ENCODE measurements at places on chromosomes 4 and X.
A peak's percentile ranks its signal among the peaks of the same experiment; 100 is the strongest.

DNA sequence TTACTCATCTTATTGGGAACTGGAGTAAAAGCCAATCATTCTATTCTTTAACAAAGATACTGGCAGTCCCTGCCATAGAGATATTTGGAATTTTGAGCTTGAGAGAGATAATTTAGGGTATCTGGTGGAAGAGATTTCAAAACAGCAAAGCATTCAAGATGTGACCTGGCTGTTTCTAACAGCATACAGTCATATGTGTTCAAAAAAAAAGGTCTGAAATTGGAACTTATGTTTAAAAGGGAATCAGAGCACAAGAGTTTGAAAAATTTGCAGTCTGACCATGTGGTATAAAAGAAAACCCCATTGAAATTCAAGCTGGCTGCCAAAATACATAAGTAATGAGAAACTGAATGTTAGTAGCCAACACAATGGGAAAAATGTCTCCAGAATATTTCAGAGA is 42.2 kb downstream of the UGT2B10 start:
- no peak for DNase-seq

DNA sequence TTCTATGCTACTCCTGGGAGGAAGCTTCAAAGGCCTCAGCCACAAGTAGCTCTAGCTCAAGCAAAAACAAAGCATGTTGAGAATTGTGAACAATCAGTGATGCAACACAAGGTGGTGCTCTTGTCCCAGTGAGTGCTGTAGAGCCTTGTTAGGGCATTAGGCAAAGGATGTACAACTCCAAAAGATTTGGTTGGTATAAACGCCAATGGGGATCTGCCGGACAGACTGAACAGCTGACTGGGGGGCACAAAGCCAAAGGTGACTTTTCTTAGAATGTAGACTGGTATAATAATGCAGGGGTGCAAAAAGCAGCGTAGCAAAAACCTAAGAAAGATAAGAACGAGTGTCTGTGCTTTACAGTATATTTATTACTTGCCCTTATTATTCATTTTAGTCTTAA is 62.6 kb upstream of the ALB start:
- peak; percentile 70 for DNase-seq

GRCh38 chr4:100071506-100071905 is 118.8 kb downstream of the DDIT4L start:
- DNase-seq, result no peak

GRCh38 chr4:37715889-37716402 is 29.8 kb upstream of the RELL1 start:
- DNase-seq, result peak; percentile 80

- no peak for DNase-seq
These were observed 53.0 kb downstream of the IL13RA2 start for GRCh38 chrX:114964374-114964773.

- DNase-seq, result no peak
These were observed at the start of gene BCOR for GRCh38 chrX:40097504-40098263. Gene BCOR (minus strand): TSS chrX:40097958. CDS start chrX:40077929, 20,029 bp downstream.

DNA sequence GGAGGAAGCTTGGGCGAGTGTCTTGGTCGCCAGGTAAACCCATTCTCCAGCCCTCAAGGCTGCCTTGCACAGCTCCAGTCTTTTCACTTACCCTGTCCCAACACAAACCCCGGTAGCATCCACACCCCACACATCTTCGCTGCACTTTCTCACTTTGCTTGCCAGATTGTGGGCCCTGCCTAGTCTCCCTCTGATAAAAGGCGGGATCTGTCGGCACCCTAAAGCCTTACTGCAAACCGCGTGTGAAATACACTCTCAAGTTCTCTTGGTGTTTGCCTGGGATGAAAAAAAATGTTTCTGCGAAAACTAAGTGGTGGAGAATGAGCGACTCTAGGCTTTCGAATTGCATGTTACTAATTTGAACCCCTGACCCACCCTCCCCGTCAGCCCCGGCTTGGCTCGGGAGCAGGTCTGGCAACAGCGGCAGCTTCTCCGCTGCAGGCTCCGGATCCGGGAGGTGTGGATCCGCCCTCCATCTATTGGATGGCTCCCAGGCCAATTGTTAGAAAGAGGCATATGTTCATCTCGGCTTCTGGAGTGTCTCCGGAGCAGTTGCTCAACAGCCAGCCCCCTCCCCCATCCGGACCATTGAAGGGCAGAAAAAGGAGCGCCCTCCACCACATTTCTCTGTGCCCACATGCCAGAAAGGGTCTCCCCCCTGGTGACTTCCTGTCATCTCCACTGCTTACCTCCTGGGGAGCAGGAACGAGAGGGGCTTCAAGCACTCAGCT is 3.0 kb upstream of the CITED1 start:
- peak; percentile 40 for DNase-seq

DNA sequence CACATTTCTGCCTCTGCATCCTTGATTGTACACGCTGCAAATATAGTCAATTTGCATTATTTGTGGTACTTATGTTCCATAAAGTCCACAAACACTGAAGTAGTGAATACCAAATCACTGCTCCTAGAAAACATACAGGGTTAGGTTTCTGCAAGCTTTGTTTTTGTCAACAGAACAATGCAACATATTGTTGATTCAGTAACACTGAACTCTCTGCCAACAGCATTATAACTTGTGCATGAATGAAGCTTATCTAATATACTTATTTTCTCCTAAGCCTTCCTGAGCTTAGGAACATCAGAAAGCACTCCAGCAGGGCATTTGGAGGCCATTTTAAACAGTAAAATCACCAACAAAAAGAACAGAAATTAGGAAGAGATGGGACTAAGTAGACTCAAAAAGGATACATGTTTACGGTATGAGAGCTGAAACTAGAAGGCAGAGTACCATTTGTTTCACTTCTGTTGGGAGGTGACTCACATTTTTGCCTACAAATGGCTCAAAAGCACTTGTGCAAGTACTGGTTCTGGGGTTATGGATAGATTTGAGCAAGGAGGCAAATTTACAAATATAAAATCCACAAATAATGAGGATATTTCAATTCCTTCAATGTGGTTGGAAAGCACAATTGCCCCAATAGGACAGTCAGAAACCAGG is 14.1 kb downstream of the COX18 start:
- DNase-seq, result no peak

DNA sequence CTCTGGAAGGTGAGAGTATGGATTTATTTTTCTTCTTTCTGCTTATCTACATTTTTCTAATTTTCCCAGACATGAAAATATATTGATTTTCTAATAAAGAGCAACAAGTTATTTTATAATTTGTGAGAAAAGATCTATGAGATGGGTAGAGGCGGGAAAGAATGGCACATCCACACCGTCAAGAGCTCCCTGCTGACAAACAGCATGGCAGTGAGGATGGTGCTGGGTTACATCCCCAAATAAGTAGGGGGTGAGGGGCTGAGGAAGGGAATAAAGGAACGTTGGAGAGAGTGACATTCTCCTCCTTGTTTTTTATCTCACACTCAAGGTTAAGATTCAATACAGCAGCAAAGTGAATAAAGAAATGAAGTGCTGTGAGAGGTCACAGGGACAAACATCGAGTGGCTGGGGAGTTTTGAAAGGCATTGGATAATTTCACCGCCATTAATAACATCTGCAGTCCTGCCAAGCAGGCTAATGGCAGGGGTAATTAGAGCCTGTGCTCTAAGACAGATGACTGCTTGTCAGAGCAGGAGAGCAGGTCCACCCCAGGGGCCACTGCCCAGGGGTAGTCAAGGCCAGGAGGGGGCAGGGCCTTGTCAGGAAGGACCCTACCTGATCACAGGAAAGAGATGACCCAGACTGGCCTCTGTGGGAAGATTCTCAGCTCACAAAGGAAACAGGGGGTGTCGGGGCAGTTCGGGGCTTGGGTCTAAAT is 323.8 kb downstream of the FBXW7 start:
- DNase-seq, result no peak

GRCh38 chr4:165461159-165461821 is 82.5 kb downstream of the CPE start:
- DNase-seq, result peak; percentile 18

DNA sequence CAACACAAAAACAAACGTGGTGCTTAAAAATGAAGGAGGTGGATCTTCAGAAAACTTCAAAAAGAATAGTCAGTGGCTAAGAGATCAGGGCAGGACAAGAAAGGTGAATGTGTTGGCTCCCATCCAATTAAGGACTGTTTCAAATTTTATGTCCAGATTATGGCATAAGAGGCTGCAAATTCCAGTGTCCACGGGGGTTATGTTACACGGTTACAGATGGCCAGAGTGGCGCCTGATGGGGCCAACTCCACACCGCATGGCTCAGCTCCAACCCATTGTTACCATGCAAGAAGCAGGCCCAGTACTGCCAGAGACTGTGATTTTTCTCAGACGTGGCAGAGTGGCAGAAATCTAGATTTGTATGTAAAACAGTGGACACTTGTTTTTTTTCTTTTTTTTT is 168.4 kb upstream of the TENM3 start:
- no peak for DNase-seq

GRCh38 chr4:113619526-113619925 is 142.0 kb downstream of the CAMK2D start:
- no peak for DNase-seq

DNA sequence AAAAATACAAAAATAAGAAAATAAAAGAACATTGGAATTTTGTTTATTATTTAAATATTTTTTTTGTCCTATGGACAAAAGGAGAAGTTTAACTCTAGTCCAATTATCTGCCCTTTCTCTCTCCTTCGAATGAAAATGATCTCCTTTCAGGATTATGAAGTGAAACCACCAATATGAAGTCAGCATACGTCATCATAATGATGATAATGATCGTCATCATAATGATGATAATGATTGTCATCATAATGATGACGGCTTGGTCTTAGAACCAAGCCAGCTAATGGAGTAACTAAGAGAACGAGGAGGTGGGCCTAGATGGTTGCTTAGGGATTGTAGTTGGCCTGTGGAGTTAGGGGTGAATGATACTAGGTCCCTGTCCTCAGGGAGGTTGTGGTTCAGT is 21.9 kb upstream of the LINC00632 start:
- DNase-seq, result no peak

GRCh38 chr4:179624768-179625181 is 2182.5 kb upstream of the AGA start:
- DNase-seq, result peak; percentile 27

DNA sequence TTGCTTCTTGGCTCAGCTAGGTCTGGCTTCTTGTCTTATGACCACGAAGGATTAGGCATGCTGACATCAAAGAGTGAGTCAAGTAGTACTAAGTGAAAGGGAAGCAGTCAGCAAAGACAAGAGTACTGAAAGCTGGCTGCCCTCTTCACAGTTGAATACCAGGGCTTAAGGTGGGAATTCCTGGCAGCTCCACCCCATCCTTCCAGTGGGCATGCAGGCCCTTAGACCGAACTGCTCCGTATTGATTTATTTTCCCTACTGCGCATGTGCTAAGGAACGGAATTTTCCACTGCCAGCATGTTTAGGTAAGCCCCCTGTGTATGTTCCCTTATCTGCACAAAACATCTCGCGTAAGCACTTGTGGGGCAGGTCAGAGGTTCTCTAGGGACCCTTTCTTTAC is 2320.1 kb downstream of the ARAP2 start:
- DNase-seq, result peak; percentile 57

DNA sequence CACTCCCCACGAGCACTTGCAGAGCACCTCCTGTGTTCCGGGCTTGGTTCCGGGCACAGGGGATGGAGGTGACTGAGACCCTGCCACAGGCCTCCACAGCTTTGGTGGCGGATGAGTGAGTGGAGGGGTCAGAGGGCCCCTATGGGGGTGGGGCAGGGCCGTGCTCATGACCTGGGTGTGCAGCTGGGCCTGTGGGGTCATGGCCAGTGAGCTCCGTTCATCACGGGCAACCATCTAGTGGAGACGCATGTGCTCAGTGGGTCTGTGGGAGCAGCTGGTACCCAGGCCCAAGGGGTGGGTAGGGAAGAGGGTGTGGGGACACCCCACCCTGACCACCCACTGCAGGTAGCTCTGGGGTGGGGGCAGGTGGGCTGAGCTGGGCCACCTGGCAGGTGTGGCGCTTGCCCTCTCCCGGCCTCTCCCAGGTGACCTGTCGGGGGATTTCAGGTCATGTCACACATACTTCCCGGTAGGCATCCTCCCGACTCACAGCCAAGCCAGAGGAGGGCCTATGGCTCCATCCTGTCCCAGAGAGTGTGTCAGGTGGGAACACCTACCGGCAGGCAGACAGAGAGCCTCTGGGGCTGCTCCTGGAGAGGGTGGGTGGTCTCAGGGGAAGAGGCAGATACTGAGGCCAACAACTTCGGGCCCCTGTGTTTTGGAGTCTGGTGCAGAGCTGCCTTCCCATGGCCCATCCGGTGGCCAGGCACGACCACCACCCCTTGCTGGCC is 3.6 kb downstream of the PSAPL1 start:
- no peak for DNase-seq

GRCh38 chr4:94409962-94410361 is 41.8 kb upstream of the PDLIM5 start:
- no peak for DNase-seq

- DNase-seq, result peak; percentile 60
These were observed 32.5 kb downstream of the DLG3 start for GRCh38 chrX:70476934-70477733.

DNA sequence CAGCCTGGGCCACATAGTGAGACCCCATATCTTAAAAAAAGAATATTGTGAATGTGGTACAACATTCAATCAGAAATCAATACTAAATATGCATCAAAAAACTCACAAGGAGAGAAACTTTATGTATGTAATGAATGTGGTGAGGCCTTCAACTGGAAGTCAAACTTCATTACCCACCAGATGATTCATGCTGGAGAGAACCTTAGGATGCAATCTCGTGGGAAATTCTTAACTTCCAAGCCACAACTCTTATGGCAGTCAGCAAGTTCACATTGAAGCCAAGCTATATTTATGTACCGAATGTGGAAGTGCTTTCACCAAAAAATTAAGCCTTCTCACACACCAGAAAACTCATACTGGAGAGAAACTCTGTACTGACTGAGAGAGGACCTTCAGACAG is 84.5 kb upstream of the UXT start:
- DNase-seq, result peak; percentile 8

- DNase-seq, result peak; percentile 74
These were observed 12.1 kb downstream of the LAMP2 start for GRCh38 chrX:120456973-120457372.

DNA sequence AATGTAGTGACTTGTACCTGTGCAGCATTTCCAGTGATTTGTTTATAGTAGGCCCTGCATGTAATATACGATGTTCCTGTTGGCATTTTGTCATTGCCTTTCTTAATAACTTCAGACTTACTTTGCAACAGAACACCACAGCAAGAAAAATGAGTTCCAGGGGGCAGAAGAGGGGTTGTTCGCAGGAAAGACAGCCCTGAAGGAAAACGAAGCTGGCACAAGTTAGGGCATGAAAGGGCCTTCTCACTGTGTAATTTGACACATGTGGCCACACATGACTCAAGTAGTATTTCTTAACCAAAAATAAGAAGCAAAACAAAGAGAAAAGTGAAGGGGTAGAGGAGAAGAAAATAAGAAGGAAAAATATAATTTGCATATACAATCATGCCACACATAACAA is 265.8 kb upstream of the SMIM31 start:
- peak; percentile 93 for DNase-seq

DNA sequence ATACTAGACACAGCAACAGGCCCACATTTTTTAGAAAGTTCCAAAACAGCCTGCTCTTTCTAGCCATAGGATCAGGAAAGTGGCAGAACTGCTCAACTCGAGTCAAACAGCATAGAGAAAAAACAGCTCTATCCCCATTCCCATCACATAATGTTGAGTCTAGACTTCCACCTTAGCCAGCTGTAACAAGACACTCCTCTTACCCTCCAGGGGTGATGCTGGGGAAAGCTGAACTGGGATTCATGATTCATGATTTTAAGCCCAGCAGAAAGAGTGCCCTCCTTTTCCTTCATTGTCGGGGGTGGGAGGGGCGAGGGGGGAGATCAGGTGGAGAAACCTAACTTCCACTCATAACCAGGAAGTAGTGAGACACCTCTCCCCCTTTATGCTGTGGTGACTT is 86.1 kb downstream of the CENPC start:
- no peak for DNase-seq

GRCh38 chr4:98781641-98782357 is 123.4 kb upstream of the TSPAN5 start:
- DNase-seq, result no peak
